ENCODE measurements at places on chromosomes 12 and 14.

GRCh38 chr14:105855893-105856675, 329.7 kb downstream of the TMEM121 start:
- no peak for DNase-seq

- DNase-seq: peak; percentile 50
Measured at GRCh38 chr12:69070319-69071090, 137.5 kb upstream of the CPM start.

DNA sequence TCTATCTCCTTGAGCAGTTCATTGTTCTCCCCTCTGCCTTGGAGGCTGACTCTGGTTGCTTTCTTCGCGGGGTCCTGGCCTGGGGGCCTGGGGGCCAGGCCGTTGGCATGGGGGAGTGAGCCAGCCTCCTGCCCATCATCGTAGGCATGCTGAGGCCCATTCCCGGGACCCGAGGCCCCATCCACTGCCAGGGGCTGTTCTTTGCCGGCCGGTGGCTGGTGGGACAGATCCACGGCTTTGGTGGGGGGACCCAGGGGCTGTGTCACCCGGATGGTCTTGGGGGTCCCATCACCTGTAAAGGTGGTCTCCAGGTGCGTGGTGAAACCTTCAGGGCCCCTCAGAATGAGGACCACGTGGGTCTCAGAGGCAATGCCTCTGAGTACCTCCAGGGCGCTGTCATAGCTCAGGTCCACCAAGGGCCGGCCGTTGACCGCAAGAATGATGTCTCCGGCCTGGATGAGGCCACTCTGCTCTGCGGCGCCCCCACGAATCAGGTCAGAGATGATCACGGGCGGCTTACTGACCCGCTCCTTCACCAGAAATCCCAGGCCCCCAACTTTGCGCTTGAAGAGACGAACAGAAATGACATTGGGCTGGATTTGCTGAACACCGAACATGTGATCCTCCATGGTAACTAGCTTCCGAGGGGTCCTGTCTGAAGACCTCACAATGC, 30.8 kb downstream of the NOS1 start:
- no peak for DNase-seq

DNA sequence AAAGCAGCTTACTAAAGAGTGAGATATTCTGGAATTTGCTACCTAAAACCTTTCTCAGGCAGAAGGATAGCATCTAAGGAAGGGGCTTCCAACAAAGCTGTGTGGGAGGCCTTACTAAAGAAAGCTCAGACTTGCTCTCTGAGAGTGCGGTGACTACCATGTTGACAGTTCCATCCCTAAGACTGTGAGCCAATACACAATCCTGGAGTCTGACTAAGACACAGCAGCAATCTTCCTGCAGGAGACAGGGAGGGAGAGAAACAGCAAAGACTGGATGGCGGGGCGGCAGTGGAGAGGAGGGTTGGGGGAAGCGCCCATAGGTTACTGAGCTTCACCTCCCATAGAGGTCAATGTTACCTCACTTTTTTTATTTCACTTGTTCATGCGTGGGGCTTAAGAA, 70.9 kb downstream of the KITLG start:
- DNase-seq: no peak

GRCh38 chr14:80387563-80387981, 176.3 kb upstream of the DIO2 start:
- DNase-seq: no peak

DNA sequence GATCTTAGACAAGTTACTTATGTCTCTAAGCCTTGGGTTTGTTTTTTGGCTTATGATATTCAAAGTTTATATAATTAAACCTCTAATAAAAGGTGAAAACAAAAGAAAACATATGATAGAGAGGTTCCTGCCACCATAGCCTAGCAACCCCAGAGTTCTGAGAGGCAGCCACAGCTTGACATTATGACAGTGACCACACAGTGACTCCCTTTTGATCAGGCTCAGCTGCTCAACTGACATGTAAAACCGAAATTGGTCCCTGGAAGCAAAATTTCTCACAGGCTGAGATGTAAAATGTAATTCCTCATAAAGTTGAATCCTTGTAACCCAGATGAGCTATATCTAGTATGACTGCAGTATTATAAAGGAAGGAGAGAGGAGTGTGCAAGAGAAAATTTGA, 108.5 kb downstream of the GCH1 start:
- no peak for DNase-seq

GRCh38 chr12:9948606-9949296, 16.6 kb upstream of the CLEC2A start:
- DNase-seq: no peak

DNA sequence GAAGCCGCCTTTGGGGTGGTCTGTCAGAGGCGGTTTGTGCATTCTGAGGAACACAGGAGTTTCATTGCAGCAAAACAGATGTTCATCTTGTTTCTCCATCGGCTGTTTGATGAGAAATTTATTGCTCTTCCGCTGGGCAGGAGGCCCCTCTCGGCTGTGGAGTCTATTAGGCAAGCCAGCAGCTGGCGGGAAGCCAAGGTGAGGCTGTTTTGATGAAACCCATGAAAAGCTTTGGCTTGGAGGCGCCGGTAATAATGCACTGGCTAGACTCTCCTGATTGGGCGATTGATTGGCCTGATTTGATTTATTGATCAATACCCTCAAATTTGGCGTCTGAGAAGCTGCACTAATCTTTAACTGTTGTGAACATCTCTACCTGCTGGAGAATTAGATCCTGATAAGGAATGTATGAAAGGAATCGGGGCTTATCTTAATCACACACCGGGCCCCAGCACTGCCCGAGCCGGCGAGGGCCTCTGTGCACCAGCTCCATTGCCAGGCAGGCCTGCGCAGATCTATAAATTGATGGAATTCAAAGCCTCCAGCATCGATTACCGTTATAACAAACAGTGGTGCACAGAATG, 187.7 kb downstream of the PHETA1 start:
- DNase-seq: no peak

DNA sequence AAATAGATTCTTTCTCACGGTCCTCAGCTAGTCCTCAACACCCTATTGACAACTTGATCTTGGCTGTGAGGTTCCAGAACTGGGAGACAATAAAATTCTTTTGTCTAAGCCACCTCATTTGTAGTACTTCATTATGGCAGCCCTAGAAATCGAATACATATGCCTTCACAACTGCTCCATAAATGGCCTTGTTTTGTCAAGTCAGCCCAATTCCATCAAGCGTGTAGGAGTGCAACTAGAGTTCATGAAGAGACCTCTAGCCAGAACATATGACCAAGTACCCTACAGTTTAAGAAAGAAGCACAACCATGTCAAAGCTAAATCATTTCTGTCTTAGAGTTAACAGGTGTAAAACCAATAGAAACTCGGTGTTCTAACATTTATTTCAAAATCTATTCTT, 45.0 kb upstream of the PLEKHA5 start:
- DNase-seq: no peak

GRCh38 chr12:47698055-47698454, 7.8 kb downstream of the RPAP3 start:
- no peak for DNase-seq

DNA sequence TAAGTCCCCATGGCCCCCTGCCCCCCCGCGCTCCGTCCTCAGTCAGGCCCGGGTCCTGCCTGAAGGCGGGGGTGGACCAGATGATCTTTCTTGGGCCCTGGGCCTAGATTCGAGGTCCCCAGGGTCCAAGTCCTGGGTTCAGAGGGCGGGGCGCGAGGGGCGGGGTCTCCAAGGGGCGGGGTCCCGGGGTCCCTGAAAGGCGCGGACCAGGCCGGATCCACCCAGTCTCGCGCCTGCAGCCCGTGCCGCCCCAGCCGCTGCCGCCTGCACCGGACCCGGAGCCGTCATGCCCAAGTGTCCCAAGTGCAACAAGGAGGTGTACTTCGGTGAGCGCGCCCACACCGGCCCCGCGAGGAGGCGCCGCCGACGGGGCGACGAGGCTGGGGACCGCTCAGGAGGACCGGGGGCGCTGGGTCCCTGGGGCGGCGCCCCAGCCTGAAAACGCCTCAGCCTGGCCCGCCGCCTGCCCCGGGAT, 325 bp downstream of the CRIP1 start:
- DNase-seq: no peak

- DNase-seq: no peak
Measured at GRCh38 chr12:5780536-5780935, 164.5 kb downstream of the ANO2 start.

DNA sequence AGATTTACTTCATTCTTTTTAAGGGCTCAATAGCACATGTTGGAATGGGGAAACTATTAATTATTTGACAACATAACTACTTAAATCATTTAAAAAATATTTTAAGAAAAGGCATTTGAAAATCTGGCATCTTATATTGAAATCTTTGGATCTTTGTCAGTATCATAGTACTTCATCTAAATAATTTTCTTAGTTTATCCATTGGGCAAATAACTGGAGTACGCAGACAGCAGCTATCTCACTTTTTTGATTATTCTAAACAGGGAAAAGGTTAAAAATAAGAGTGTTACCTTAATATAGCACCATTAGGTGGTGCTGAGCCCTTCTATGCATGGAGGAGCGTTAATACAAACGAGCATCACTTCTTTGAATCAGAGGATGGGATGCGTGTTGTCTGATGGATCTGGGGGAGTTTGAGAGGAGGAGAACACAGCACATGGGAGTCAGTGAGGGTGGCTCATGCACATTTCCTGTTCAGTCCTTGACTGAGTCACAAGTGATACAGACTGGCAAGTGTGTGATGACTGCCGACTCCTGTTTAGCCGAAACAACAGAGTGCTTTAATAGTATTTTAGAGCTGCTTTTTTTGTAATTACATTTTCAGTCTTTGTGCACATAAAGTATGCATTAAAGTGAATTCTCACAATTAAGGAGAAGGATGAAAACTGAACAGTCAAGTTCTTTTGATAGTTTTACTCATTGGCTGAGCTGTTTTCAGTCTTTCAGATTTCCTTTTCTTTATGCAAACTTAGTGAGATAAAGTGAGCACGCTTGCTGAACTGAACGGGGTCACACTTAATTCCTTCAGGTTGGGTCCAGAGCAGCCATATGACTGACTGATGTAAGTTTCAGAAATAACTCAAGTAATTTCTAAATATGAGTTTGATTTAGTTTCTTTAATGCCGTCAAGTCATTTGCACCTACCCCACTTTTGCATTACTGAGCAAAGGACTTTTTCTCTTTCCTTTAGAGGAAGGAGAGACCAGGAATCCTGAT, 92.7 kb downstream of the DIP2B start:
- no peak for DNase-seq

- DNase-seq: no peak
Measured at GRCh38 chr14:50736932-50737419, 68.9 kb upstream of the SAV1 start.

DNA sequence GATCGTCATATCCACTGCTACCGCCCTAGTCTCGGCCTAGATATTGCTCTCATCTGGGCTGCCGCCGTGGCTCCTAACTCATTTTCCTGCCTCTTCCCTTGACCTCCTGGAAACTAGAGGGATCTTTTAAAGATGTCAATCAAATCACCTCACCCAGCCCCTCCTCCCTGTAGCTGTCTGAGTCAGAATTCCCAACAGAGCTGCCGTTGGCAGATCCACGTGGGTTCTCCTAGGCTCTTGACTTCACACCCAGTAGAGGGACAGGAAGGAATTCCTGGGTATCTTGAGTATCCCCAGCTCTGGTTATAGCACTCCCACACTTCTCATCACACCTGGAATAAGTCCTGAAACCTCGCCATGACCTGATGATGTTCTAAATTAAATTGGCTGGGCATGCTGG, 11.9 kb downstream of the TGFB3 start:
- no peak for DNase-seq

- DNase-seq: no peak
Measured at GRCh38 chr12:90226211-90226610, 517.6 kb upstream of the ATP2B1 start.

- DNase-seq: no peak
Measured at GRCh38 chr12:29152223-29152868, 3.3 kb downstream of the FAR2 start.

- DNase-seq: no peak
Measured at GRCh38 chr12:131672941-131673887, 37.7 kb upstream of the SFSWAP start.

GRCh38 chr14:76268700-76269099, 107.2 kb upstream of the ESRRB start:
- no peak for DNase-seq

DNA sequence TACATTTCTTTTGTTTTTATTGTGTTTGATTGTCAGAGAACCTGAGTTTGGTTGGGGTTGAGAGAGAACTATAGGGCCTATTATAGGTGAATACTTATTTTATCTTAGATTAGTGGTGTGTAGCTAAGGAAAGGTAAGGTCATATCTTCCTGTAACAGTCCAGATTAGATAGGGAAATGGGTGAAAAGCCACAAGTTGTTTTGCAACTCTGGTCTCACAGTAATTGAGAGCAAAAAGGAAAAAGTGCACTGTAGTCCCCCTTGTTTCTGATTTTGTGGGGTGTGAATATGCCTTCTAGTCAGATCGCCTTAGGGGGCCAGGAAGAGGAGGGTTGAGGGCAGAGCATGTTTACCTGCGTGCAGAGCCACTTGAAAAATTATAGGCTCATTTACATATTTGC, 8.9 kb downstream of the MSRB3 start:
- no peak for DNase-seq

DNA sequence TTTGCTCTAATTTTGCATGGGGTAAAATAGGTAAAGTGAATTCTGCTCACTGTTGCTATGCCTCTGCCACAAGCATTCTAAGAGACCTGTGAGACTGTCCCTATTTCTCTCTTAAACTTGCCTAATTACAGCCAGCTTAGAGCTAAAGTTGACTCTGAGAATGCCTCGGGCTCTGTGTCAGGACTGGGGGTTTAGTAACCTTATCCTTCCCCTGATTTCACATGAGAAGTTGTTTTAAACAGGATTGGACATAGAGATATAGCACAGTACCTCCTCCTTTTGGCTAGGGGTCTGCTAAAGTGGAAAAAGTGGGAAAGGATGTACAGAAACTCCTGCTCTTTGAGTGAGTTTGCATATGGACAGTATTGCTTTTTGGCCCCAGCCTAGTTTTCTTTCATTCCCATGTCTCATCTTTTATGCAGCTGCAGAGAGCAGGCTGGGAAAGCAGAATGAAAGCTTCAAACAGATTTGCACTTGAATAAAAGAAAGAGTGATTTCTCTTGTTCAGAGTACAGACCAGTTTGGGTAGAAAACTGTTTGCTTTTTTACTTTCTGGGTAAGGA, 122.0 kb downstream of the RAD51B start:
- DNase-seq: no peak

DNA sequence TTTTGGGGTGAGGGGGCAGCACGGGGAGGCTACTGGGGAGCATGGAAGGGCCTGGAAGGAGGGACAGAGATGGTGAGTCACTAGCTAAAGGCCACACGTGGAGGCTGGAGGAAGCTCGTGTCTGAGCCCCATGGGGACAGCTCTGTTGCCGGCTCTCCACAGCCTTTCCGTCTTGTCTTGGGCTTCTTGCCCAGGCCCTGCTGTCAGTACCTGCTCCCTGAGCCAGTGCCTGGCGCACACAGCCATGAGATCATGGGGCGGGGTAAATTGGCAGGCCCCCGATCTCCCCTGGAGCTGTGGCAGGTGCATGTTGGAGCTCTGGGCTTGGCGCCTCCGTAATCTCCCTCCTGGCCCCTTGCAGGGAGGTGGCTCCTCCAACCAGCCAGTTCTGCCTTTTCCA, 16.1 kb upstream of the KRT80 start:
- no peak for DNase-seq
